ENCODE measurements at places on chromosomes 13 and 19.
A peak's percentile ranks its signal among the peaks of the same experiment; 100 is the strongest.

DNA sequence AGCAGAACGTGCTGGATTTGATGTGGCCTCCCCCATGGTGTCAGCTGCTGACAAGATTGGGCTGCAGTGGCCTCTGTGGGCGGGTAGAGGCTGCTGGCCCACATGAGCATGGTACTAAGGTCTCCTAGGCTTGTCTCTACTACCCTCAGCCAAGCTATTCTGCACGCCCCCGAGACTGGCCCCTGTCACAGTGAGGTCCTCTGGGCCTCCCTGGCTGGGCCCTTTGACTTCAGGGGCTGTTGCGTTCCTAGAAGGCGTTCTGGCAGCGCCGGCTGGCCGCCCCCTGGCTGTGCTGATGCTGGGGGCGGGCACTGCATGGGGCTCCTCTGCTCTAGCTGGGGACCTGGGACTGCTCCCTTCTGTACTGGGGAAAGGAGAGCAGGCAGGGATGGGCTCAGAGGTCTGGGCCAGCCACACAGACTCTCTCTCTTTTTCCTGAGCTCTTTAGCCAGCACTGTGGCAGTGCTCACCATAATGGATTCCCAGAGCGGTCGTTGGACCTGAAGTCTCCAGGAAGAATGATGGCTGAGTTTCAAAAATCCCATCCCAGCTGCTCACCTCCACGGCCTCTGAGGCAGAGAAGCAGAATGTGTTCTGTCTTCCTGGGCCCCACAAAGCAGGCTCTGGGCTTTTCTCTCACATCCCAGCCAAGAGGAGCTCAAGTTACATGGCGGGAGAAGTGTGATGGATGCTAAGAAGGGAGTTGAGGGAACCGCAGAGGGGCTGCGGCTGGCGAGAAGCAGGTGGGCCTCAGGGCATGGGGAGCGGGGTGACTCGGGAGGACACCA lies 32.3 kb downstream of the TSSK6 start:
- DNase-seq, result no peak

- DNase-seq, result no peak
These were observed 164.8 kb downstream of the DACH1 start for GRCh38 chr13:71702253-71702652.

DNA sequence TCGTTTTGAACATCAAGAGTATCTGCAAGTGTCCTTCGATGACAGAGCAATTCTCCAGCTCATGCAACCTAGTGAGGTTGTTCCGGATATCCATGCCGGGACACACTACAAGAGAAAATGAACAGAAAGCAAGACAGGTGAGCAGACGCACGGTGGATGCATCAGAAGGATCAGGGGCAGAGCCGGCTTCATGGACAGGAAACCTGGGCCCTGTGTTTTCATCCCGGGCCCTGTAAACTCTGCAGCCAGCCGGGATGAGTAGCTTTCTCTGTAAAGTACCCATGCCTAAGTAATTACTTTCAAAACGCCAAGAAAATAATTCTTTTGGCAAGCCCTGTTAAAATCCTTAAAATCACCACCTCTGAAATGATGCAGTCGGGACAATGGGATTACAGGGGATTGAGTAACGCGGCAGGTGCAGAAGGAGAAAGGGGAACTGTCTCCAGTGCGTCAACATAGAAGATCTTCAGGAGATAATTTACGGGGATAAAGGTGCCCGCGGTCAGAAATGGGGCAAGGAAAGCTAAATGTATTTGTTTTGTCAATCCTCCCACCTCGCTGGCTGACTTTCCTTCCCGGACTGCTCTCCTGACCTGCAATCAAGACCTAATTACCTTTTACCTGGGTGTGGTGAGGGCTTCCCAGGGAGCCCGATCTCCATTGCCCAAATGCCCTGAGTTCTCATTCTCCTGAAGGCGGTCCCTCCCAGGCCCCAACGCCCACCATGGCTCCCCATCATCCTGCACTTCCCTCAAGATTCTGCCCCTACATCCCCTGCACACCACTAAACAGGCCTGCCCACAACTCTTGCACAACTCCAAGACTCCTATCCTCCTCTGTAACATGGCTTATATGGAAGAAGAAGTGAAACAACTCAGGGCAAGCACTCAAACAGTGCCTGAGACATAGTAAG lies 26.2 kb downstream of the INSR start:
- no peak for DNase-seq

GRCh38 chr19:39413911-39414608 lies 1.6 kb downstream of the PLEKHG2 start:
- no peak for DNase-seq

GRCh38 chr13:106038752-106039151 lies 496.7 kb downstream of the EFNB2 start:
- no peak for DNase-seq

- DNase-seq, result no peak
These were observed 679 bp upstream of the ABHD8 start for GRCh38 chr19:17303940-17304267.

- DNase-seq, result no peak
These were observed 8.5 kb upstream of the C1QTNF9B start for GRCh38 chr13:23905766-23906165.

DNA sequence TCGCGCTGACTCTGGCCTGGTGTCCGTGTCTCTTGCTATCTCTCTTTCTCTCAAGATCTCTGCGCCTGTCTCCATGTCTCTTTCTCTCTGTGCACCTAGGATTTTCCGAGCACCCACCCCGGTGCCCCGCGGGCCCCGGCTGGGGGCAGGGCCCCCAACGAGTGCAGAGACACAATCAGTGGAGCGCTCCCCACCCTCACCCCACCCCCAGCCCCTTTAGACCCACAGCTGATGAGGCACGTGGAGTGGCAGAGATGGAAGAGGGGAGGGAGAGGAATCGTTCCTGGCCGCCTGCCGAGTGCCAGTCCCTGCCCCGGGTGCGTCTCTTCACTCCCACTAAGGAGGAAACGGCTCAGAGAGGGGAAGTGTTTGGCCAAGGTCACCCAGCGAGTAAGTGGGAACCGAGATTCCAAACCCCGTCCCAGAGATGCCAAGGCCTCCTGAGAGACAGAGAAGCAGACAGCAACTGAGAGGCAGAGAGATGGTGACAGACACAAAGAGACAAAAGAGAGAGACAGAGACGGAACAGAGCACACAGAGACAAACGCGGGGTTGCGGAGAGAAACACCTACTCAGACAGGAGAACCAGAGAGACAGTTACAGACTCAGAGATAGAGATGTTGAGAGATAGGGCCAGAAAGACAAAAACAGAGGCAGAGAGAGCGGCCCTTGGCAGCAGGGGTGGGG lies 626 bp upstream of the BCL3 start:
- DNase-seq, result no peak

- DNase-seq, result no peak
These were observed 5.3 kb upstream of the PTPRS start for GRCh38 chr19:5345895-5346386.

DNA sequence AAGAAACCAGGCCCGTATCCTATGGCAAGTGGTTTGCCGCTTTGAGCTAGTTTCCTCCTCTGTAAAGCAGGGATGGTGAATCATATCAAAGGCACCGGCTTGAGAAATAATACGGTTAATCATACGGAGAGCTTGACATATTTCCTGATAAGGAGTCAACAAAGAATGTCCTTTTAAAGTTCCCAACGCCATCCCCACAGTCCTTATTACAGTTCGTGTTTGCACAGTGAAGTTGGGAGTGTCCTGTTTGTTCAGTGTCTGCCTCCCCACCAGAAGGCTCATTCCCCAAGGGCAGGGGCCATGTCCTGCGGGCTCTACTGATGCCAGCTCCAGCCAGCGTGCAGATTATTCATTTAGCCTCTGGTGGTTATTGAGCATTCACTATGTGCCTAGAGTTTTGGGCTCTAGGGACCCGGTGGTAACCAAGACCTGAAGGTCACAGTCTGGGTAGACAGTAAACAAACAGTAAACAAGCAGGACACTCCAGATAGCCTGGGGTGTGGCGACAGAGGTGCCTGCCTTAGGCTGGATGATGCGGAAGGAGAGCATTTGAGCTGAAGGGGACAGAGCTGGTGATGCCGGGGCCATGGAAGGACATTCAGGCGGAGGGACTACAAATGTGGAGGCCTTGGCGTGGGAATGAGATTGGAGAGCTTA lies 6.3 kb downstream of the GRAMD1A start:
- DNase-seq, result no peak

- peak; percentile 60 for DNase-seq
These were observed 35.9 kb upstream of the ZSCAN5A start for GRCh38 chr19:56350416-56351045.

- DNase-seq, result no peak
These were observed 76.2 kb downstream of the GGACT start for GRCh38 chr13:100512422-100512821.

DNA sequence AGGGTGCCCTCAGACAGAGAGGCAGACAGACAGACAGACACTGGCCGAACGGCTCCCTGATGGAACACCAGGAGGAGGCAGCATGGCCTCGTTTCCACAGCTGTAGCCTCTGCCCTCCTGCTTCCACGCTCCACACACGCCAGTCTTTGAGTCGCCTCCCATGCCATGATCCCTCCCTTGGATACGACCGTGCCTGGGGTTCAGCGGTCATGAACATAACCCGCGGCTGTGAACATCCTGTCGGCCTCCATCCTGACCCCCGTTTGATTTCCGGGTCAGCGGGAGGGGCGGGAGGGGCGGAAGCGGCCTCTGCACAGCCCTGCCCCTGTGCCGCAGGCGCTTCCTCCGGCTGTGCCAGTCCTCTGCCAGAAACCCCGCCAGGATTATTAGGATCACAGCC lies 23.4 kb downstream of the GP6 start:
- peak; percentile 34 for DNase-seq

DNA sequence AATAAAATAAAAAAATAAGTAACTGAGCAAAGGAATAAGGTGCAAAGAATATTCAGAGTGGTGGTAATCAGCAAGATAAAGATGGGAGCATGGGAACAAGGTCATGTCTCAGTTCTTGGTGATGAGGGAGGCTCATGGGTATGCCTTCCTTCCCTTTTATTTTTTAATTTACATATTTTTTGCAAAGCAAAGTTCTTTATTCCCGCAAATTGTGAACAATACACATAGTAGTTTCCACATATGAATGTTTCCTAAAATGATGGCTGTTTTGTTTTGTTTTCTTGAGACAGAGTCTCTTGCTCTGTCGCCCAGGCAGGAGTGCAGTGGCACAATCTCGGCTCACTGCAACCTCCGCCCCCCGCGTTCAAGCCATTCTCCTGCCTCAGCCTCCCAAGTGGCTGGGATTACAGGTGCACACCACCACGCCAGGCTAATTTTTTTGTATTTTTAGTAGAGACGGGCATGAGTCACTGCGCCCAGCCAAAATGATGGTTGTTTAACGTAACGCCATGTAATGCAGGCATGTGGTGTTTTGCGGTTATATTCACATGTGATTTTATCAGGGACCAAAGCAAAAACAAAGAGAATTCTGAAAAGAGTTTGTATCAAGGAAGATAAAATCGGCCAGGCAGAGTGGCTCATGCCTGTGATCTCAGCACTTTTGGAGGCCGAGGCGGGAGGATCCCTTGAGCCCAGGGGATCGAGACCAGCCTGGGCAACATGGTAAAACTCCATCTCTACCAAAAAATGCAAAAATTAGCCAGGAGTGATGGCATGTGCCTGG lies 4.5 kb upstream of the ADGRE2 start:
- no peak for DNase-seq

DNA sequence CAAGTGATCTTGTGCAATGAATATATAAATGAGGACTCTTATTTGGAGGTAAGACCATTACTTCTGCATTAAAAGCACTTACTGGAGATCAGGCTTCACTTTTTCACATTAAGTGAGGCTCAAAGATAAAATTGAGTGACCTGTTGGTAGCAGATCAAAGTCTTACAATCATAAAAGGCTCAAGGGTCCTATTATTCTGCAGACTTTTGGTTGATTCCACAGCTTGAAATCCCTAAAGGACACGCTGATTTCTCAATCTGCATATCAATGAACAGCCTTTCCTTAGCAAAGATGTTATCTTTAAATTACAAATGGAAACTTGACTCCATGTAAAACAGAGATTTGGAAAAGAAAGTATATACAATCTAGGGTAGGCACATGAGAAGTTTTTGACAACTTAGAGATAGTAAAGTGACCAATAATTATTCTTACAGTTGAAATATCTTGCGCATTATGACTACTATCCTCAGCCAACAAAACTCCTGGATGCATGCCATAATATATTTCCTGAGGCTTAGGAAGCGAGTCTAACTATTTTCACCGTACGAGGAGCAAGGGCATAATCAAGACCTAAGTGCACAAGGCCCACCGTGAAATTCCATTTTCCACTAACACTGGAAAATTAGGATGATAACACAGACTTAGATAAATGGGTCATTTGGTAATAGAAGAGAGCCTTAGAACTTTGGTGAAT lies 640.7 kb downstream of the LIG4 start:
- no peak for DNase-seq

- no peak for DNase-seq
These were observed 214.9 kb downstream of the KLF5 start for GRCh38 chr13:73273745-73274144.

- DNase-seq, result no peak
These were observed 58.6 kb upstream of the POSTN start for GRCh38 chr13:37657134-37657533.

DNA sequence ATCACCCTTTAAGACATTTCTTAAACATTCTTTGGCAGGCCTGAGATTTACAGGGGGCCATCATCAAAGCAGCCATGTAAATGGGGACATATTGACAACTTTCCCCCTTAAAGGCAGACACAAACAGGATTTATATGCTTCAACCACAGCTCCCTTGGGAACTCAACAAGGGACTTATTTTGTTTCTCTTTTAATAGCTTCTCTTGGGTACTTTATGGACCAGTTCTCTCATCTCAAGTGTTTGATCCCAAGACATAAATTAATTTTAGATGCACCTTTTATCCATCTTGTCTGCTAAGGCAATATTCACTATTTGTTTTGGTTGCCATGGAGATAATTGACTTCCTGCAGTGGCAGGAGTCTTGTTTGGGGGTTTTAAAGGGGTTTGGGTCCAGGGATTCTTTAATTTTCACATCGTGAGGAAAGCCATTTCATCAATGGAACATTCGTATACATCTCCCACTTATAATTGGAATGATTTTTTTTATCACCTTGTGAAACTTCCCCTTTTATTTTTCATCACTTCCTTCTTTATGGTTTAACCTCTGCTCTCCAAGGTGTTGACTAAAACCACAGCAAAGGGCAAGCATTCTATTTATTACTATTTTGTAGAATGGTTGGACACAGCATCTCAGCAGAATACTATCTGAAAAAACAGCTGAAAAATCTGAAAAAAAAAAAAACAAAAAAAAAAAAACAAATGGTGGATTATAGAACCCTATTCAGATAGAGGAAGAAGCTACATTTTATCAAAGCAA lies 726.0 kb downstream of the DIAPH3 start:
- peak; percentile 77 for DNase-seq

DNA sequence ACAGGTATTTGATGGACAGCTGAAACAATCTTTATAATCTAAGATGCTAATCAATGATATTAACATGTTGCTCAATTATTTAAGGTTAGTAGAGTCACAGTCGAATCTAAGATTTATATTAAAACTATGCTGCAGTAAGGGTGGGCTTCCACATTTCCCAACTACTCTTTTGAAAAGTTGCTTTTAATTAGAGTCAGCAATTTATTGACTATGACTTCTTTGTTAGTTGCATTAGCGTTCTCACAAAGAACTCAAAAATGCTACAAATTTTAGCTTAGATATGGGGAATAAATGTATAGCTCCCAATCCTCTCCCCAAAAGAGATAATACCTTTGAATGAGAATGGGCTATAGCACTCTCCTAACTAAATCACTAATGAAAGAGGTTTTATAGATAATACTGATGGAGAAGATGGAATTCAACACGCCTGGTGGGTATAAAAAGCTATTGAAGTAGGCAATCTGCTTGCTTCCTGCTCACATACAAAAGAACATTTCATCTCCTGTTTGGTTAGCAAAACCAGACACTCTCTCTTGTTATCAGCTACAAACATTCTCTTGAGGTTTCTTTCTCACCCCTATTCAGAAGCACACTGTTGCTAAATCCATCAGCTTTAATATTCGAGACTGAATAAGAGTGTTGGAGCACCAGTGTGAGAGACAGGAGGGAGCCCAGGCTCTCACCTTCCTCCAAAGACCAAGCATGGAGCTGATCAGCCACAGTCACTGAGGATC lies 2.4 kb upstream of the FLT1 start:
- no peak for DNase-seq

All from NCI-H1105 treated with DMSO at 0.1 percent for 48 hours (cell line).